Midbrain (tissue), 1 donor: ENCODE measurements at places on chromosomes 5 and 9.
A peak's percentile ranks its signal among the peaks of the same experiment; 100 is the strongest.

GRCh38 chr5:133806847-133807246 lies 161.6 kb downstream of the C5orf15 start:
- no peak for DNase-seq

DNA sequence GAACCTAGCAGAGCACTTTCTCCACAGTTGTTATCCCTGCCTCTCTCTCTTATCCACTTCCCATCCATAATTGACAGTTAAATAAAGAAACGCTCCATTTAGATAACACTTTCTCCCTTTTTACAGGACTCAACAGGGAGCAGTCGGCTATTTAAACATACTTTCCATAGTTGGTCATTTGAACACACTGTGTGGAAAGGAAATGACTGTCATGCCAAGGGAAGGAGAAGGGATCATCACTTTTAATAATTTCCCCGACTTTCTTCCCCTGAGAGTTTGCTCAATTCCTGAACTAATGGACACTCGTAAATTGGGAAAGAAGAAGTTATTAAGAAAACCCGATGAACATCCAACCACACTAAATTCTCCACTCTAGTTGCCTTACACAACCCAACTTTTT lies 400.8 kb upstream of the PTGER4 start:
- no peak for DNase-seq

DNA sequence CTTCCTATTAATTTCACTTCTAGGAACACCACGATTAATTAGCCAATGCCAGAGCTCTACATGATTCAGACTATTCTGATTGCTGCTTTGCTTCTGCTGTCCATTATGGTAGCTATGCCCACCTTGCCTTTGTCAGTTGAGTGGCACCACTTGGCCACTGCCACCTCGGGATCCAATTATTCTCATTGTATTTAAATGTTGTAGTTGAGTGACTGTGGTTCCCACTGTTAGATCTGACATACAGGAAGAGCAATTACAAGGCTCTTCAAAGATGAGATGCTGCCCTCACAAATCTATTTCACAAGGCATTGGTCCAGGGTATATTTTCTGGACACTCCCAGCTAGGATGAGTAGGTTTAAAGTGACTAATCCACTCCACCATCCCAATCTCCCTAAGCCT lies 864.5 kb upstream of the EDIL3 start:
- no peak for DNase-seq

DNA sequence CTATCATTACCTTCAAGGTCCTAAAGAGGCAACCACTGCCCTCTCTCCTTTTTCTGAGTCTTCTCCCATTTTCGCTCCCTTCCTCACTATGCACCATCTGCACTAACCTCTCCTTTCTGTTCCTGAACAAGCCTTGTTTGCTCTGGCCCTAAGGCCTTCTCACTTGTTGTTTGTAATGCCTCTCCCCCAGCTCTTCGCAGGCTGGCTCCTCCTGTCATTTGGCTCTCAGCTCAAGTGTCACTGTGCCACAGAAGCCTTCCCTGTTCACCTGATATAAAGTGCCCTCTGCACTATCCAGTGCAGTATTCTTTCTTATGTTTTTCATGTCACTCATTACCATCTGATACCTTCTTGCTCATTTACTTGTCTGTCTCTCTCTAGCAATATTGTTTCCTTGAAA lies 303.7 kb downstream of the KCNN2 start:
- DNase-seq: no peak

DNA sequence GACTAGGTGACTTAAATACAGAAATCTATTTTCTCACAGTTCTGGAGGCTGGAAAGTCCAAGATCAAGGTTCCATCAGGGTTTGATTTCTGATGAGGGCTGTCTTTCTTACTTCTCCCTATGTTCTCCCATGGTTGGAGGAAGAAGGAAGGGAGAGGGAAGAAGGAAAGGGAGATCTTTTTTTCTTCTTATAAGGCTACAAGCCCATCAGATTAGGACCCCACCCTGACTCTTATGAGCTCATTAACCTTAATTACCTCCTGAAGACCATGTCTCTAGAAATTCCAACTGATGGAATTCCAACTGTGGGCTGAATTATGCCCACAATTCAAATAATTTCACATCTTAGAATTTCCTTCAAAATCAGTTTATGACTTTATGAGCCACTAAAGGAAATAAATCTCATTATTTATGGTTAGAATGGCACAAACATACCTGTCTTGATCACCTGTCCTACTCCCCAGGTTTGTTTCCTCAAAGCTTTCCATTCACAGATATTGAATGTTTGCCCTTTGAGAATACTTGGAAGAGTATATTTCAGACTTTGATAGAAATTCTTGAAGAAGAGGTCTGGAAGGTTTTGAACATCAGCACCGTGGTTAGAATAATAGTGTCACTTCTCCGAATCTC lies 7.6 kb downstream of the PPWD1 start:
- no peak for DNase-seq

DNA sequence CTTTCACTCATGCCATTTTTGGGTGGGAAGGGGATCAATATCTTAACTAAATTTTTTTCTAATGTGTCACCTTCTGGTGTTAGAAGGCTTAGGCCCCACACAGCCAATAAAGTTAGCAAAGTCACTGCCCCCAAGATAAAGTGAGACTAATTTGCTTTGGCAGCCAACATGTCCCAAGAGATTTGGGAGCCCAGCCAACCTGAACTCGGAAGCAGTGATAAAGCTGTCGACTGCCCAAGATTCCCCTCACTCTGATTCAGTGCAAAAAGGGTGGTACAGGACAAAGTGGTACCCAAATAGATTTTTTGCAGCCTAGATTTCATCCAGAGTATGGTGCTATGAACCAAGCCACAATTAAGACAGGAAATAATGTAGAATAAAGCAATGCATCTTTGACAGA lies 572.5 kb upstream of the ARRDC3 start:
- no peak for DNase-seq

GRCh38 chr5:1734271-1734907 lies 65.2 kb downstream of the MRPL36 start:
- DNase-seq: no peak

DNA sequence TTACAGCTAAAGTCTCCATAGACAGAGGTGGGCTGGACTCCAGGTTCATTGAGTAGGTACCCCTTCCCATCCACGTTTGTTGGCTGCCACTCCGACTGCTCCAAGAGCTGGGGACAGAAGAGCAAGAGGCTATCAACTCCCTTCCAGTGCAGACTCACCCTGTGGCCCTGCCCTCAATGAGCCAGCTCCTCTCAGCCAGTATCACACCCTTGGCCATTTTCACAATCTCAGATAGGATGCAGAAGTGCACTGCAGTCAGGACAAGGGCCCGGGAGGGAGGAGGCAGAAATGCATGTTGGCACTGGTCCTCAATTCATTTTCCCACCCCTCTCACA lies 6.2 kb downstream of the IRF1 start:
- DNase-seq: no peak

DNA sequence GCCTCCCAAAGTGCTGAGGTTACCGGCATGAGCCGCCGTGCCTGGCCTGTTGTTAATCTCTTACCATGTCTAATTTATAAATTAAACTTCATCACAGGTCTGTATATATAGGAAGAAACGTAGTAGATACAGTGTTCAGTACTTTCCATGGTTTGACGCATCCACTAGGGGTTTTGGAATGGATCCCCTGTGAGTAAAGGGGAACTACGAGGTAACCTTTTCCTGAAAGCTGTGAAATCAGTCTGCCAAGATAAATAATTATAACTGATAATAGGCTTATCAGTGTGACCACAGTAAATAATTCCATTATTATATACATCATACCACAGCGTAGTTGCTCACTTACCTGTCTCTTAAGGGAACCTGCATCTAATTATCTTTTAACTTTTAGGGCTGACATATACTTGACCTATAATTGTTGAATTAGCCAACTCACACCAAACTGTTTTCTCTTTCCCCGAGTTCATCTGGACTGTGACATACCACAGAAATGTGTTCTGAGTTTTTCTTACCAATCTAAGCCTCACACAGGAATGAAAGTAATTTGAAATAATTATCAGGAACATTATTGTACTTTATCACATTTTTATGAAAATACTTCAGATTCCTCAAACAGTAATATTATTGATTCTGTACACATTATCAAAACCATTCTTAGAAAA lies 42.9 kb downstream of the DAPK1 start:
- no peak for DNase-seq

GRCh38 chr9:97568461-97569275 lies 64.5 kb downstream of the TSTD2 start:
- no peak for DNase-seq

- DNase-seq: no peak
These were observed 10.0 kb downstream of the EBF1 start for GRCh38 chr5:159089675-159090074.

- DNase-seq: no peak
These were observed 30.6 kb downstream of the NDUFS6 start for GRCh38 chr5:1831677-1832313.

GRCh38 chr5:120630550-120630949 lies 166.4 kb downstream of the PRR16 start:
- no peak for DNase-seq

DNA sequence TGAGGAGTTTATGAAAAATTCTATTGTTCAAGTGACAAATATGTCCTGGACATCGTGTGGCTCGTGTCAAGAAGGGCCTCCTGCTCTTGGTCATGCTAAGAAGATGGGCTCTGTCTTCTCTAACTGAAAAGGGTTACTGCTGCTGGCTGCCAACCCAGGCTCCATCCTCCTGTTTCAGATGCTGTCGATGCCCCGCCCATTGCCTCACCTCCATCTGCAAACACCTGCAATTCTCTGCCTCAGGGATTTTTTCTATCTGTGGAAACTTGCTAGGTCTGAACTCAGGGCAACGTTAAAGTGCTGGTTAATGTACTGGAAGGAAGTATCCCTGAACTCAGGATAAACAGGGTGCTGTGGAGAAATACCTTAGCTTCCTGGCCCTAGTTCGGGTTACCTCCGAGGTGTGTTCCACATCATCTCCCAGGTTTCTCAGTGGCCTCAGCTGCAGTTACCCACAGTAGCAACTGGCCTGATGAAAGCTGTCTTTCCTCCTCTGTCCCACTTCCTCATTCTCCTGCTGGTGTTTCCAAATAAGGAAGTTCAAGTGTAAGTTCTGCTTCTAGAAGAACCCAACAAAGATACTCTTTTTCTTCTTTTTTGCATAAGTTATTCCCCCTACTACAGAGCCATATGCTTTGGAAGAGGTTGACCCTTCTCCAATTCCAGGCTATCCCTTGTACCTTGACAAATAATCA lies 151.7 kb upstream of the SMIM23 start:
- DNase-seq: peak; percentile 3

GRCh38 chr5:151182524-151182900 lies 24.9 kb upstream of the ANXA6 start:
- DNase-seq: no peak

- no peak for DNase-seq
These were observed 102.7 kb downstream of the FOCAD start for GRCh38 chr9:20786807-20787206.

DNA sequence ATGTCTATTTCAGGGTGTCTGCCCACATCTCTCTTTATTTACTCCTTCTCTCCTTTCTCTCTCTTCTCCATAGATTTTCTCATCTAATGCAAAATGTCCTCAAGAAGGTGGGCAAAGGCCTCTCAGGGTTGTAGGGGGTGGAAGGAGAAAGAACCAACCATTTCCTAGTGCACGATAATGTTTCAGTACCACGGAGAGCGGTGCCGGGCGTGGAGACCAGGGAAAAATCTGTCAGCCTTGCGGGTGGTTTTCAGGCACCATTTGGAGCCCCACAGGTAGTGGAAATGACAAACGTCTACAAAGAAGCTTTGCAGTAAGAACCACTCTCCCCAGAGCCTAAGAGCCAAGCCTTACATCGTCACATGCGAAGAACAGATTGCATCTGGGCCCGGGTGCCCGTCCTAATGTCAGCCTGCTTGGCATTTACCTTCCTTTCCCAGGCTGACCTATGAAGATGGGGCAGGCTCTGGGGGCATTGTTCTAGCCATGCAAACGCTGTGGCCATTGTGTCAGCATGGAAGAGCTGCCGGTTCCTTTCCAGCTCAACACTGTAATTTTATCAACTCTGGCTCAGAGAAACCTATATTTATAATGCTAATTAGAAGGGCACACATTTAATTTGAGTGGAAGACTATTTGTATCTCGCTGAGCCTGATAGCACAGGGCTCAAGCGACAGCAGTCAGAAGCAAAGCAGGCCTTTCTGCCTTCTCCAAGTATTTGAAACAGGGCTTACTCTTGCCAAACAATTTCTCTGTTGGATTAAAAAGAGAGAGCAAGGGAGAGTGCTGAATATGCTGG lies 430.1 kb upstream of the WWC1 start:
- no peak for DNase-seq

DNA sequence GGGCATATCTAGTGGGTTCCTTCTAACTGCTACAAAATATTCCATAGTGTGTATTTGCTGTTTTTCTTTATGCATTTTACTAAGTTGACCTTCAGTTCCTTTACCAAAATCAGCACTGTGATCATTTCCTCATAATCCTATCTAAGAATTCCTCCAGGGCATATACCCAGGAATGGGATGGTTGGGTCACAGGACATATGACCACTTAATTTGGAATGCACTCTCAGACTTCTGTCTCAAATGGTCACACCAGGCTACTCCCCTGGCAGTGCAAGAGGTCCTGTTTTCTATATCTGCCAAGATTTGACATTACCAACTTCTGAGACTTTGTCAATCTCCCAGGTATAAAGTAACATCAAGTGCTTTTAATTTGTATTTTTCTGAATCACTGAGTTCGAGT lies 63.9 kb downstream of the ADAMTS12 start:
- no peak for DNase-seq

DNA sequence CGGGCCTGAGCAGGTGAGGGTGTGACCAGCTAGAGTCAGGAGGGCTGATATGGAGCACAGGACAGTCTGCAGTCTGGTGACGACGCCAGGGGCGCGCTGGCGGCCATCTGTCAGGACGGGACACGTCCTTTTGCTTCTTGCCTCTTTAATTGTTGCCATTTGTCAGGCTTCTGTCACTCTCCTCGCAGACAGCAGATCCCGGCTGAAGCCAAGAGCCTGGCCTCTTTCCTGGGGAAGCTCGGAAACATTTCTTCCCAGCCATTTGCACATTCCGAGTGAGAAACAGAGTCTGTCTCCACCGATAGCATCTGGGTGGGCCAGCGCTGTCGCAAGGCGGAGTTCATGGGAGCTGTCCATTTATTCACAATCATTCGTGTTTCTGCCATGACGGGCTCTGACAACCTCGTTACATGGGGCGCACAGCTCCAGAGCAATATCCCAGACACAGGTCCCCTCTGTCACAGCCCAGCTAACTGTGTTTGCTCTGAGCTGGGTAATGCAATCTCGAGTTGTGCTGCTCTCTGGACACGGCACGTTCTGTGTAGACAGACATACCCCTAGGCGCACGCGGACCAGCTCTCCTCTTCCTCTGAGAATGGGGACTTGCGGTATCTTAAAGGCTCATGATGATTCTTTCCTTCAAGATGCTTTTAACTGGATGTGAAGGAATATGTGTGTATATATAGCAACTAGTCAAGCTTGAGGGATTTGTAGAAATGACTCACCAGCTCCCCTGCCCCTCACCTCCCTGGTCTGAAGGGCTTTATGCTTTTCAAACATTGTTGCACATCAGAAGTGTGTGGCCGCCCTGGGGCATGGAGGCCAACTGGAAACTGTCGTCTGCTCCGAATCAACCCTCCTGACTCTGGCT lies 105.3 kb upstream of the FCN2 start:
- no peak for DNase-seq

DNA sequence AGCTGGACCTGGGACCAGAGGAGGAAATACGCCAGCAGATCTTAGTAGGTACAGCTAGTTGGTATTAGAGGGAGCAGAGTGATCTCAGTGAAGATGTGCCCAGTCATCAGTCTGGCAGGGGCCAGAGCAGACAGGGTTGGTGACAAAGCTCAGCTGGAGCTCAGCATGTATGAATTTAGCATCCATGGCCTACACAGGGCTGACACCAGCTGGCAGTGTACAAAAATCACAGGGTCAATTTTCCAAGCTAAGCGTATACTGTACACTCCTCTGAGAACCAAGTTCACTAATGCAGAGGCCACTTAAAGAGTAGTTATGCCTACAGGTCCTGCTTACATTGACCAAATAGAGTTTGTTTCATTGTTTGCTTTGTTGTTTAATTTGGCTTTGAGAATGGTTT lies 146.6 kb downstream of the SLC24A2 start:
- peak; percentile 80 for DNase-seq
